Tongue (tissue), 3 donors: ENCODE measurements at places on chromosomes 12 and 14. TPM values are rescaled to one million over a fixed set of nuclear protein-coding genes. Genes with fewer than 3 reads are reported as not detected.
A peak's percentile ranks its signal among the peaks of the same experiment; 100 is the strongest.

DNA sequence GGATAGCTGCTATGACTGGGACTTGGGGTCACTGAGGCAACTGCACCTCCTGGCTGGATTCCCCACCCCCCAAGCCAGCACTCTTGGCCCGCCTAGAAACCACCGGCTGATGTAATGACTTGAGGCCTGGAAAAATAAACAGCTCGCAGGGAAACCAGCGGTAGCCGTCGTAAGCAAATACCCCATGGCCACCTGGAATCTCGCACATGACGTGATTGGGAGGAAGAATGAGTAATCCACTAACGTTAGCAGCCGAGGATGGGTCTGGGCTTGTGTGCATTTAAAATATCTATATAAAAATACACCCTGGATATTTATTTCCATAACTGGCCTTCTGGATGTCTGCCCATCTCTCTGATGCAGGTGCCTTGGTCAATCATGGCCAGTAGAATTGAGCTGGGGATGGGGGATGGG lies 120.1 kb downstream of the SMOC1 start:
- peak; percentile 66 for DNase-seq

- peak; percentile 95 for DNase-seq
Measured at GRCh38 chr14:74860899-74861733, 14.8 kb downstream of the PROX2 start.

DNA sequence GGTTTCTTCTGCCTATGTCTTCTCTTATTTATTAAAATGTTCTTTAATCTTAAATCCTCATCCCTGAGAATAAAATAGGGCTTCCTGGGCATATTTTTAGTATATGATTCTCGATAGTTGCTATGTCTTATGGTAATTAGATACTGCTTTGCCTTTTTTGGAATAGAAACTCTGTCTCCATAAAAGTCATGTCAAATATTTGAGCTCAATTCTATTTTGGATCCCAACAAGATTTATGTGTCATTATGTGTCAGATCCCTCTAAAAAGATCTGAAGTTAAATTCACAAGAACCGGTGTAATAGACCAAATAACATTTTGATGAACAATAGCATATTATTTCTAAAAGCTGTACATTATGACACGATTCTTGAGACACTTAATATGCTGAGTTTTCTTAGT lies 312.5 kb upstream of the PDE3A start:
- DNase-seq = no peak

- DNase-seq = no peak
Measured at GRCh38 chr12:117027251-117028086, 71.7 kb downstream of the TESC start.

DNA sequence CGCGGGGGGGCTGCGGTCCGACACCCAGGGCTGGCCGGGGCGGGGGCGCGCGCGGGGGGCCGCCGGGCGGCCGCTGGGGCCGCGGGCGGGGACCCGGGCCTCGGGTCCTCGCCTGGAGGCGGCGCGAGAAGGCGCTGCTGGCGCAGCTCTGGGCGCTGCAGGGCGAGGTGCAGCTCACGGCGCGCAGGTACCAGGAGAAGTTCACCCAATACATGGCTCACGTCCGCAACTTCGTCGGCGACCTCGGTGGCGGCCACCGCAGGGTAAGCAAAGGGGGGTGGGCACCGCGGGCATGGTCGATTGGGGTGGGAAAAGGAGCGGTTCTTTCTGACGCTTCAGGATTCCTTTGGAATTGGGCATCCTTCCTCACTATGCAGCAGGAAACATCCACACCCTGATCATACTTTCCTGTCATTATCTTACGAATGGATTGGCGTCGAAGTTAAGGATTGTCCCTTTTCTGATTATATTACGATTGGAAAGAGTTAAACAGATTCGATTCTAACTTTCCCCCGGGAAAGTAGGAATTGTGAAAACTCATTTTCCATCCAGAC lies 798 bp downstream of the PDZRN4 start:
- no peak for DNase-seq

GRCh38 chr12:1445807-1446206 lies 148.6 kb downstream of the FBXL14 start:
- no peak for DNase-seq

- DNase-seq = peak; percentile 83
Measured at GRCh38 chr14:93081876-93082570, 33.7 kb downstream of the ITPK1 start.

GRCh38 chr12:132575661-132576060 lies 34.7 kb downstream of the LRCOL1 start:
- no peak for DNase-seq

DNA sequence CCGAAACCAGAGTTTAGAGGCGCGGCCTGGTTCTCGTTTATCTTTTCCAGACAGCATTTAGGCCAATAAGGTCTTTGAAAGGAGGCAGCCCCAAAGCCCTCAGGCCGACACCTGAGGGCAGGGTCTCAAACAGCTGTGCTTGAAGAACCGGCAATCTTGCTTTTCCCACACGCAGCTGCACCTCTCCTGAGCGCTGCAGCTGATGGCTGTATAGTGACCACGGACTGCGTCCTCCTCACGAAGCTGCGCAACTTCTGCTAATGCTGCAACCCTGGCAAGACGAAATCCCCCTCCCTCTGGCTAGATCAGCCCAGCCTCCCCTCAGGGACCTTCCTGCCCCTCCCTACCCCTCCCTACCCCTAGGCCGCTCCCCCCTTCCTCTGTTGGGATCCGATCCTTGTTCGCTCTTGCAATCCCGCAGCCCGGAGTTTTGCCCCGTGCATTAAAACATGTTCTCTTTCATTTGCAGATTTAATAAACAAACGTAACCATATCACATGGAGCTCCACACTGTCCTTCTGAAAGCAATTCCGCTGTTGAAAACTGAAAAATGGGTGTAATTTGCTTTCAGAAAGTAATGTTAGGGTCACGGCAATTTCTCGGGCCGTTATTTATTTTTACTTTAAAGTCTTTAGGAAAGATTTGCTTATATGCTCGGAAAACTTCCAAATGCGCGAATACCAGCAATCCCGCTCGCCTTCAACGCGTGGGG lies 4.8 kb upstream of the PAX9 start:
- peak; percentile 43 for DNase-seq

GRCh38 chr12:127680516-127680915 lies 586.5 kb upstream of the TMEM132C start:
- no peak for DNase-seq

DNA sequence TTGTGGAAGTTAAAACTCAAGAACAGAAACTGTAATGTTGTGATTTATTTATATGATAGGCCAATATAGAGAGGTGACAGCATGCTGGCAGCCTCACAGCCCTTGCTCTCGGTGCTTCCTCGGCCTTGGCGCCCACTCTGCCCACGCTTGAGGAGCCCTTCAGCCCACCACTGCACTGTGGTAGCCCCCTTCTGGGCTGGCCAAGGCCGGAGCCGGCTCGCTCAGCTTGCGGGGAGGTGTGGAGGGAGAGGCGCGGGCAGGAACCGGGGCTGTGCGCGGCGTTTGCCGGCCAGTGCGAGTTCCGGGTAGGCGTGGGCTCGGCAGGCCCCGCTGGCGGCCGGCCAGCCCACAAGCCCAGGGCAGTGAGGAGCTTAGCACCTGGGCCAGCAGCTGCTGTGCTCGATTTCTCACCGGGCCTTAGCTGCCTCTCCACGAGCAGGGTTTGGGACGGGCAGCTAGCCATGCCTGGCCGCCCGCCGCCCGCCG lies 65.8 kb upstream of the SLC8A3 start:
- peak; percentile 76 for DNase-seq

GRCh38 chr12:118190266-118190665 lies 54.3 kb downstream of the PEBP1 start:
- DNase-seq = peak; percentile 64

DNA sequence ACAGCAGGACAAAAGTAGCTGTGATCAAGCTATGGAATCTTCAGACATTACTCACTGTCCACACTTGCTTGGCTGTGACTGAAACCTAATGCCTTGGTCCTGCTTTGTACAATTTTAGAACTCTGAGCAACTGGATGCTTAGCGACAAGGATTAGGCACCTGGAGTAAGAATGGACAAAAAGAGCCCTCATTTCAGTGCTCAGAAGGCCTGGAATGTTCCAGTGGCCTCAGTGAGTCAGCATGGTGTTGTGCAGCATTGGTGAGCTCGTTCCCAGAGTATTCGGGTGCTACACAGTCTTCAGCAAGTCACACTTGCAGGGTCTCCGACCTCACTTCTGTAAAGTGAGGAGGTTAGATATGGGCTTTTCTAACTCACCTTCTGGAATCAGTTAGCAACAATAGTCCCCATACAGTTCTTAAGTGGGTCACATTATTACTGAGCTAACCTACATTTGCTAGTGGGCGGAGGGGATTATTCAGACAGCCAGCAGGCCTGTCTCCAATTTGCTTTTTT lies 108.0 kb upstream of the MDM1 start:
- peak; percentile 65 for DNase-seq

- no peak for DNase-seq
Measured at GRCh38 chr12:97006585-97006984, 99.5 kb downstream of the NEDD1 start.

- DNase-seq = peak; percentile 35
Measured at GRCh38 chr12:102964872-102965271, 7.4 kb downstream of the ASCL1 start.

GRCh38 chr14:101098641-101099040 lies 195.1 kb upstream of the RTL1 start:
- DNase-seq = no peak

- DNase-seq = no peak
Measured at GRCh38 chr14:21539189-21539940, 13.2 kb upstream of the SALL2 start.

- no peak for DNase-seq
Measured at GRCh38 chr14:75274899-75275569, 3.6 kb upstream of the FOS start.

- no peak for DNase-seq
Measured at GRCh38 chr14:38536376-38537038, 280.6 kb upstream of the CLEC14A start.

- DNase-seq = peak; percentile 82
Measured at GRCh38 chr14:61145903-61146481, 135.1 kb downstream of the TMEM30B start.

- no peak for DNase-seq
Measured at GRCh38 chr12:3523728-3524127, 32.7 kb downstream of the PRMT8 start.

DNA sequence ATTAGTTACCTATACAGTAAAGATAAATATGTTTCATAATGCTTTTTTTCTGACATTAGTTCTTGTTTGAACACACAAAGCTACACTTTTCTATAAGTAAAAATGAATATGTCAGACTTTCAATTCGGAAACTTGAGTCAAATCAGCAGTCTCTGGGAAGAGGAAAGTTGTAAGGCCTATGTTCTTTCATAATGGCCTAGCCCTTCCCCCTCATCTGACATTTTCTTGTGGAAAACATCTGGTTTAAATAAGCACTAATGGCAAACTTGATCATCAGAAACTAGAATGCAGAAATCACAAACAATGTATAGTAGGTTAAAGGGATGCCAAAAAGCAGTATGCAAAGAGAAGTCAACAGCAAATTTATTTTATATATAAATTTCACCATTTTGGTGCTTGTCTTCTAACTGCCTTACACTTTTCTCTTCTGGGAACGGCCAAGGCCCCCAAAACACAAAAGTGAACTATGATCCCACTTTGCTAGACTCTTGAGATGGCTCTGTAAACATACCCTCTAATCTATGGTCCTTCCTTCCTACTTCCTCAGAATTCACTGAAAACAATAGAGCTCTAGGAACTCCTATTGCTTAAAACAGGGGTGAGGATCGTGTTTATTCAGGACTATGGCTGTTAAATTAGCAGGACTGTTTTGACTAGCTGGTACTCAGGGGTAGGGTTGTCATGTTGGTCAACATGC lies 444.1 kb downstream of the RAD51B start:
- DNase-seq = peak; percentile 61

- no peak for DNase-seq
Measured at GRCh38 chr14:33790996-33791395, 159.9 kb downstream of the EGLN3 start.

DNA sequence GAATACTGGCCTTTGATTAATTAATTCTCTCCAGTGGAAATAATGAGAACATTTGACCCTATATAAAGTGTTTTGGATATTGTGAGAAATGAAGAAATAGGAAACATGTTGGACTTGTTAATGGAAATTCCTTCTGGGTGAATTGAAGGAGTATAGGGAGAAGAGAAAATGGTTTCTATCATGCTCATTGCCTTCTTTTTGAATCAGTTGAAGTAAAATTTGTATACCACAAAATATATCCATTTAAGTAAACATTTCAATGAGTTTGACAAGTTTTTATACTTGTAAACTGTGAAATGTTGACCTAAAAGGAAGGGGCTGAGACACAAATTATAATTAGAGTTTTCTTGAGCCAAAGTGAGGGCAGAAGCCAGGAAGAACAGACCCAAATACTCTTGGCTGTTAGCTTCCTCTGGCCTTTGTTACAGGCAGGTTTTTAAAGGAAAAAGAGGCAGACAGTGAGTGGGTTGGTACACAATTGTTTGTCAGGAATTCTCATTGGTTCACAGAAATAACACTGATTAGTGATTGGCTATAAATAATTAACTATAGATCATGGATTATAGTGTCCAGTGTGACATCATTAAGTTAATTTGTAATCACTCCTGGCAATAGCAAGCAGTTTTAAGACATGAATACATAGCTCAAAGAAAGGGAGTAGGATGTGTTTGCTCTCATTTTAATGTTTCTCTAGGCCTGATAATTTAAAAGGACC lies 826 bp downstream of the ZNF705A start:
- DNase-seq = no peak

- DNase-seq = peak; percentile 41
Measured at GRCh38 chr12:94265539-94265938, 117.2 kb downstream of the PLXNC1 start.

- DNase-seq = no peak
Measured at GRCh38 chr14:66116732-66117131, 369.4 kb upstream of the CCDC196 start.

GRCh38 chr12:121451961-121452339 lies 52.0 kb downstream of the RNF34 start:
- no peak for DNase-seq

DNA sequence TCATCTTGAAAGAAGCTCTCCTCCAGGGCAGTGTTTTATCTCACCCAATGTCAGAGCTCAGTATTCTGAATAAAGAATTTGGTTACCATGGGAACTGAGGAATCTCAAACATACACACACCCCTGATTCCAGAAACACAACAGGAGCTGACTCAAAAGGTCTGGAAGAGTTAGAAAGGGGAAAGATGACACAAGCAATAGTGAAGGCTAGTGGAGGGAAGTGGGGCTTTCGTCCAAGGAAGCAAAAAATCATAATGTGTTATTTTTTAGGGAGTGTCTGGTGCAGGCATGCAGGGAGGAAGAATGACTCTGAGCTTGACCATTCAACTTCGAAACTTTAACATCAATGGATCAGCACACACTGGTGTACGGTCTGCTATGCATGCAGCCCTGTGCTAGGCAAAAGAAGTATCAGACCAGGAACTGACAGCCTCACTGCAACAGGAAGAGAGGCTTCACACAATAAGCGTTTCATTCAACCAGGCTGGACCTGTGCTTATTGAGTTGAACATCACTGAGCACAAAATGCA lies 20.3 kb downstream of the HEBP1 start:
- DNase-seq = peak; percentile 65

- DNase-seq = peak; percentile 29
Measured at GRCh38 chr12:53751336-53752191, at the start of gene CISTR. TSS of gene CISTR (minus strand) at chr12:53751979.

RNASE7 gene
- total RNA-seq = 1.2 TPM

USP44 gene
- total RNA-seq = 0.31 TPM

ADAM21 gene
- total RNA-seq = not detected

PRICKLE1 gene
- 34.4 TPM for total RNA-seq

CYP46A1 gene
- 3.1 TPM for total RNA-seq

AQP5 gene
- 10.4 TPM for total RNA-seq

PRIMA1 gene
- 2.4 TPM for total RNA-seq

FERMT2 gene
- 124 TPM for total RNA-seq

CYP27B1 gene
- total RNA-seq = 0.10 TPM

STAT6 gene
- total RNA-seq = 59.1 TPM

TCL1B gene
- total RNA-seq = not detected

ALX1 gene
- total RNA-seq = 2.7 TPM

ITGB7 gene
- total RNA-seq = 1.2 TPM

GPR137C gene
- 5.0 TPM for total RNA-seq
